Fibroblast of upper back skin (primary cell): ENCODE measurements at places on chromosomes 7 and 10.

DNA sequence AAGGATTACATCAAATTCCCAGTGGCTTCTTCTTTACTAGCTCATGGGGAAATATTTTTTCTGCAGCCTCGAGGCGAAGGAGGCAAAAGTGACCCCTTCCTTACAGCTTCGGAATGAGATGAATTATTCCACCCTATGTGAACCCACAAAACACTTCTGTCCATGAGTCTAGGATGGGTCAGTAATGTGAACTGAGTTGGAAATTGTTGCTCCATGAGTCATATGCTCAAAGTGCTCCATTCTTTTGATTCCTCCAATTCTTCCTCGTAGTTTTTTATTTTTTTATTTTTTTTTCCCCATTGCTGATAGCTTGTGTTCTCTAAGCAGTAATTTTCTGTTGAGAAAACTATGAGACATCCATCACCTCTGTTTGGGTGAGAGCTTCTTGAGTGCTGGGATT lies 31.7 kb upstream of the FAM204A start:
- DNase-seq = peak; percentile 86

DNA sequence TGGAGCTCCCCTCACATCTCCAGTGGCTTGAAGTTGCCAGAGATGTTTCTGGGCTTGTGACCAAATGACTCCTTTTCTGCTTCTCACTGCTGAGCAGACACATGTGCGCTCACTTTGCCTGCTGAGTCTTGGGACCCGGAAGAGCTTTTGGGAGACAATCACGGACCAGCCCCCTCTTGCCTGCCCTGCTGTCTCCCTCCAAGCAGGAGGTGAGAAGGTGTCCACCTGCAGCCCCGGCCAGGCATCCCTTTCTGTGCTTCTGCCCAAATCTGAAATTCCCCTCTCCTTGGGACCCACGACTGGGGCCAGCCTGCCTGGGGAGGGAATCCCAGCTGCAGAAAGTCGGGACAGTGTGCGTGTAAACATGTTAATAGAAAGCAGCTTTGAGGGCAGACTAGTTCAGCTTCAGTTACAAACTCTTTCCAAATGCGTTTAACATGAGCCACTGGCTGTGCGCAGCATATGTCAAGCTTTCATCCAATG lies 31.7 kb downstream of the HTRA1 start:
- peak; percentile 73 for DNase-seq

DNA sequence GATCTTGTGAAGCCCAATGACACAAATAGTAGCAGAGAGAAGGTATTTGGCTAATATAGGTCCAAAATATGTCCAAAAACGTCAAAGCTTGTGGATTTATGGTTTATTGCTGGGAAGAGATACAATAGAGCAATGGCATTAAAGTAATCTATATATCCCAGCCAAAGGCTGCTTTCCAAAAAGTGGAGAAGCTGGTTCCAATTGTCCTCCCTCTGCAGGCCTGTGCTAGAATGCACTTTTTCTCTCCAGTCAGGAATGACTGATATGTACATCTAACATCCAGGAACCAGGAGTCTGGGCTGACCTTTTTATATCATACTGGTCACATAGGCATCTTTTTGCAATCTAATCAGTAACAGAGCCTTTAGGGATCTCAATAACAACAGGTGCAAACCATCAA lies 167.1 kb upstream of the FAM3C start:
- DNase-seq = peak; percentile 12

DNA sequence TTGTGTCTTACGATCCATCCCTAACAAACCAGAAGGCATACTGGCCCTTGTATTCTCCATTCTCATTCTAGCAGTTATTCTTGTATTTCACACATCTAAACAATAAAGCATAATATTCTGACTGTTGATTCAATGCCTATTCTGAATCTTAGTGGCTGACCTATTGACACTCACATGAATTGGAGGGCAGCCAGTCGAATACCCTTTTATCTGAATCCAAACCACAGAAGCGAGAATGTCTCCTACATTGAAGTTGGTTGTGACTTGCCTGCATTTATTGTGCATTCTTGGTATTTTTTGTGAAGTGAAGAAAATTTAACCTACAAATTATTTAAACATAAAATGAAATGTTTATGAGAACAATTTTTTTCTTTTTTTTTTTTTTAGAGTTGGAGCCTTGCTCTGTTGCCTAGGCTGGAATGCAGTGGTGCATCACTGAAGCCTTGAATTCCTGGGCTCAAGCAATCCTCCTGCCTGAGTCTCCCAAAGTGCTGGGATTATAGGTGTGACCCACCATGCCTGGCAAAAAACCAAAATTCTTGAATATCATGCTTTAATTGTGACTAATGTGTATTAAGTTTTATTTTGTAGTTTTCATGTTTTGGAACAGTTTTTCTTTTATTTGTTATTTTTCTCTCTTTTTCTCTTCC lies 22.7 kb downstream of the EXOC4 start:
- peak; percentile 69 for DNase-seq

DNA sequence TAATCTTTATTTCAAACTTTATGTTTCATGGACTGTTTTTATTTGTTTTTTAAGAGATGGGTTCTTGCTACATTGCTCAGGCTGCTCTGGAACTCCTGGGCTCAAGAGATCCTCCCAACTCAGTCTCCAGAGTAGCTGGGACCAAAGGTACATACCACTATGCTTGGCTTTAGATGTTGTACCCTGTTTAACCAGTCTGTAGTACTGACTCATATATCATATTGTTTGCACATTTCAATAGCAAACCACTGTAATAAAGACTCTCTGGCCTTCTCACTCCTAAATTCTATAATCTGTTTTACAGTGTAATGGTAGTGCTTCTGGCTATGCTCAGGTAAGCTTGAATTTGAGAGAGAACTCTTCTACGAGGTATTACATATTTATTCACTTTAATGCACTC lies 413.6 kb upstream of the PCDH15 start:
- no peak for DNase-seq

DNA sequence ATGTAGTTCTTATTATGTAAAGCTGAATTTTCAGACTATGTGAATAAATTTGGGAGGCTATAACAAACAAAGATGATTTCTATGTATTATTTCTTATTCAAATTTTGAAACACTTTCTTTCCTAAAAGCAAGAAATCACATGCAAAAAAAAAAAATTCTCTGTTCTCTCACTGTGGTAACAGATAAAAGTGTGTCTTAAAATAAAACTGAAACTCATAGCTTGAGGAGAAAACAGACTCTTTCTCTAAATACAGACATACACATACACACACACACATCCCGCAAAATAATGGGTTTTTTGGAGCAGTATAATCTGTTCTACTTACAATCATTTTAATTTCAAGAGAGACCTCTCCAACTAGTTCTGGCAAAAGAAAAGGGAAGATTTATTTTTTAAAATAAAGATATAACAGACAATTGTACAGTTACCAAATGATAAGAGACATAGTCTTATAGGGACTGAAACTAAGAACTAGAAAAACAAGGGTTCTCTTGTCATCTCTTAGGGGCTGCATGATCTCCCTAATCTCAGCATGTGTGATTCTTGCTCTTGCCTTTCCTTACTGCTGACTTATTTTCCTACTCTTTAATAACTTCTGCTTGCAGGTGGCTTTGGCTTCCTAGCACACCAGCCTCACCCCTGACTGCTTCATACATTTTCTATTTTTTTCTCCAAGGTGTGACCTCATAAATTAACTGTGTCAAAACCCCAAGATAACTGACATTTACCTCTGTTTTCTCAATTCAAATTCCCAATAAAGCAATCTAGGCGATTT lies 483.5 kb upstream of the POT1 start:
- no peak for DNase-seq

DNA sequence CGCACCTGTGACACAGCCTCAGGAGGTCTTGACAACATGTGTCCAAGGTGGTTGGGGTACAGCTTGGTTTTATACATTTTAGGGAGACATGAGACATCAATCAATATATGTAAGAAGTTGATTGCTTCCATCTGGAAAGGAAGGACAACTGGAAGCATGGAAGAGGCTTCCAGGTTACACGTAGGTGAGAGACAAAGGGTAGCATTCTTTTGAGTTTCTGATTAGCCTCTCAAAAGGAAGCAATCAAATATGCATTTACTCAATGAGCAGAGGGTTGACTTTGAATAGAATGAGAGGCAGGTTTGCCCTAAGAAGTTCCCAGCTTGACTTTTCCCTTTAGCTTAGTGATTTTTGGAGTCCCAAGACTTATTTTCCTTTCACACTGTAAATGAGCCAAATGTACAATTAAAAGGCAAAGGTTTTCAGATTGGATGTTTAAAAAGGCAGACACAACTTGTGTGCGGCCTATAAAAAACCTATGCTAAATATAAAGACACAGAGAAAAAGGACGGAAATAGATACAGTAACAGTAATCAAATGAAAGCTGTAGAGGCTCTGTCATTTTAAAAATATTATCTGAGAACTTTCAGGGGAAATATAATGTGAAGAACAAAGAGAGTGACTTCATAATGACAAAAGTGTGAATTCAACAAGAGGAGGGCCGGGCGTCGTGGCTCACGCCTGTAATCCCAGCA lies 65.7 kb upstream of the LANCL2 start:
- no peak for DNase-seq
